T-helper 1 cell (primary cell): ENCODE measurements at places on chromosomes 11 and 22.

DNA sequence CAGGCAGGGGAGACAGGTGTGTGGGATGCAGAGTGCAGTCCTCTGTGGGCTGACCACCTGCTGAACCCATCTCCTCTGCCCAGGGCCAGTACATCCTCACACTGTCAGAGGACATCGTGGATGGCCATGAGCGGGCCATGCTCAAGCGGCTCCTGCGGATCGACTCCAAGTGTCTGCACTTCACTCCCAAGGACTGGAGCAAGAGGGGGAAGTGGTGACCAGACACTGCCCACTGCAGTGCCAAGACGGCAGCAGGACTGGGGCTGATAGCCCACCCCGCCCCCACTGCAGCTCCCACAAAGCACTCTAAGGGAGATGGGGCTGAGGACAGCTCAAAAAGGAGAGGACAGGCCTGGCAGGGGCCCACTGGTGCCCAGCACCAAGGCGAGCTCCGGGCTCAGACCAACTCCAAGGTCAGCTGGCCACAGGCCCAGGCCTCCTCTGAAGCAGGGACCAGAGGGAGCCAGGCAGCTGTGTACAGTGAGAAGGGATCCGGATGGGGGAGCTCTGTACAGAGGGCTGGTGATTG lies 1.6 kb downstream of the RNASEH2C start:
- no peak for DNase-seq

- no peak for DNase-seq
Measured at GRCh38 chr22:27551402-27551801, 250.2 kb downstream of the MN1 start.

DNA sequence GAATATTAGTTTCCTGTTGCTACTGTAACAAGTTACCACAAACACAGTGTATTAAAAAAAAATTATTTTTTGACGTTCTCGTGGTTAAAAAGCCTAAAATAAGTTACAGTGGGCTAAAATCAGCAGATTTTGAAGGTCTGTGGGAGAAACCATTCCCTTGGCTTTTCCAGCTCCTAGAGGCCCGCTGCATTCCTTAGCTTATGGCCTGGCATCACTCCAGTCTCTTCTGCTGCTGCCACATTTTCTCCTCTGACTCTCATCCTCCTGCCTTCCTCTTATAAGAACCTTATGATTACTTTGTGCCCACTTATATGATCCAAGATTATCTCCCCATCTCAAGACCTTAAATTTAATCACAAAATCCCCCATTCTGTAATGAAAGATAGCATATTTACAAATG lies 392.7 kb downstream of the GUCY1A2 start:
- no peak for DNase-seq

- peak; percentile 40 for DNase-seq
Measured at GRCh38 chr11:119481021-119481666, 58.2 kb upstream of the THY1 start.

- no peak for DNase-seq
Measured at GRCh38 chr11:110317516-110317932, 21.1 kb upstream of the RDX start.

- DNase-seq = no peak
Measured at GRCh38 chr11:27864611-27865010, 164.4 kb upstream of the BDNF start.

DNA sequence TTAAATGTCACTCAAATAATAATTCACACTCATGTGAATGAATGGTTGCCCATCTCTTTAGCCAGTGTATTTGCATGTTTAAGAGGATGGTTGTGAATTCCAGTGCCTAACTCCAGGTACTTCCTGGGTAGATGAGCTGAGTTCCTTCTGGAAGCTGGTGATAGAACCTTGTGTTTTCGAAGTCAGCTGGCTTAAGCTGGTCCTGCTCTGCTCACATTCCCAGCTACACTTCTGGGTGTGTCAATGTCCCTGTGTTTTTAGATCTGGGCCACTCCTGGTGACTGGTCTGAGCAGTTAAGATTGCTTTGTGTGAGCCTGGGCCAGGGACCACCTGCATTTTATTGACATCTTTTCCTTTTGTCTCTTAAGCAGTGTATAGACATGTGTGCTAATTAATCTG lies 10.6 kb downstream of the TEAD1 start:
- no peak for DNase-seq

DNA sequence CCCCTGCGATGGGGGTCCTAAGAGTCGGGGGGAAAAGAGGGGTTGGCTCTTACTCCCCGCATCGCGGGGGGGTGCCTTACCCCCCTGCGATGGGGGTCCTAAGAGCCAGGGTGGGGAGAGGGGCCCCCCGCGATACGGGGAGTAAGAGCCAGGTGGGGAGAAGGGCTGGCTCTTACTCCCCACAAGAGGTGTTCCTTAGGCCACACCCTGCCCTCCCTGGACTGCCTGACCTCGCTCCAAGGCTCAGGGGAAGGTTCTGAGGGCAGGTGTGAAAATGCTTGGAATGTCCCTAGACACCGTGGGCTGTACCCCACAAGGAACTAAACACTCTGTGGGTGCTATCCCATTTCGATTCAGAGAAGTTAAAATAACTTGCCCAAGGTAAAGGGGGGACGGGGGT lies 7.8 kb downstream of the UNC93B1 start:
- no peak for DNase-seq

DNA sequence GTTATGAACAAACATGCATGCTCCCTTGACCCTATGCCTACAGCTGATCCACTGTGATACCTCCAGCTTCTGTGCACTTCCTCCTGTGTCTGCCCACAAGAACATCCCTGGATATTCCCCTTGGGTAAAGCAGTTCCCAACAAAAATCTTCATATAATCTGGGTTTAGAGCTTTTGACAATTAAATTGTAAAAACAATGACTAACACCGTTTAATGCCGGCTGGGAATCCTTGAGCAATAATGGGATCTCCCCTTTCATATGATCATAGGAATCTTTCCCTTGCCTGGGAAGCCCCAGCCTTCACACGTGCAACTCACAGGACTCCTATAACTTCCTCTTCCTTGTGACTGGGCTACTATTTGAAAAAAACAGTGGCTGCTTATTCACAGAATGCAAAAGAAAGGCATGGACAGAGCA lies 6.3 kb upstream of the ZC3H12C start:
- no peak for DNase-seq

GRCh38 chr22:33542153-33542552 lies 378.1 kb downstream of the LARGE1 start:
- no peak for DNase-seq

GRCh38 chr22:35802885-35803284 lies 85.2 kb downstream of the APOL5 start:
- no peak for DNase-seq

- DNase-seq = no peak
Measured at GRCh38 chr11:66902486-66903177, 45.8 kb downstream of the LRFN4 start.

GRCh38 chr11:79439410-79439885 lies 1.4 kb downstream of the TENM4 start:
- DNase-seq = no peak

DNA sequence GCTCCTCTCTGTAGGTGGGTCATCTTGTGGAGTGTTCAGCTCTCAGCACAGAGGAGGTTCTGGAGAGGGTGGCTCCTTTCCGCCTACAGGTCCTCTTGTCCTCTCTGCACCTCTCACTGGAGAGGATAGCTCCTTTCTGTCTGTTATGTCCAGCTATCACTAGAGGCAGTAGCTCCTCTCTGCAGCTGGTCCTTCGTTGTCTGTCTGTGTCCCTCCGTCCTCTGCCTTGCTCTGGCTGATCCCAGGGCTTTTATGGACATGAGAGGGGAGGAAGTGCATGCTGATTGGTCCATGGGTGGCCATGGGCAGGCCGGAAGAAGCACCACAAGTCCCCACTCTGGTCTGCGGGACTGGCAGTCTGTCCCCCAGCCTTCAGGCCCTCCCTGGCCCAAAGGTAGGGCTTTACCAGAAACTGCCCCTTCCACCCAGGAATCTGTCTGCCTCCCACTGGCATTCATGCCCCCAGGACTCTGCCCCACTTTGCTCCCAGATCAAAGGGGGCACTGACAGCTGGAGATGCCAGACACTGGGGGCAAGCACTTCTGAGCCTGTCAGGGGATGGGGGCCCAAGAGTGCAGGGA lies 38.6 kb upstream of the CALCB start:
- DNase-seq = no peak

DNA sequence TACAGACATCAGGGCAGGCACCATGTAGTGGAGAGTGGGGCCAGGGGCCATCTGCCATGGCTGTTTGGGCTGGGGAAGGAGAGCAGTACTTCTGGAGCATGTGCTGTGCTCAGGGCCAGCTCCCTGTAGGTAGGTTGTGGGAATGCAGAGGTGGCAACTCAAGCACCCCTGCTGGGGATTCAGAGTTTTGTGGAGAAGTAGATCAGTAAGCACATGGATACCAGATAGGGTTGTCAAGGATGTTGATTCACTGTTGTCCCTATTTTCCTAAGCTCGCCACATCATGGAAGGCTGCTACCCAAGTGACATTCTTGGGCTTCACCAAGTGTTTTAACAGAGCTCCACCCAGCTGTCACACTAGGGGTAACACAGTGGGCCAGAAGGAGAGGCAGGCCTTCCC lies 67.2 kb downstream of the BMAL1 start:
- no peak for DNase-seq

GRCh38 chr11:75601494-75601893 lies 39.4 kb downstream of the SERPINH1 start:
- no peak for DNase-seq

DNA sequence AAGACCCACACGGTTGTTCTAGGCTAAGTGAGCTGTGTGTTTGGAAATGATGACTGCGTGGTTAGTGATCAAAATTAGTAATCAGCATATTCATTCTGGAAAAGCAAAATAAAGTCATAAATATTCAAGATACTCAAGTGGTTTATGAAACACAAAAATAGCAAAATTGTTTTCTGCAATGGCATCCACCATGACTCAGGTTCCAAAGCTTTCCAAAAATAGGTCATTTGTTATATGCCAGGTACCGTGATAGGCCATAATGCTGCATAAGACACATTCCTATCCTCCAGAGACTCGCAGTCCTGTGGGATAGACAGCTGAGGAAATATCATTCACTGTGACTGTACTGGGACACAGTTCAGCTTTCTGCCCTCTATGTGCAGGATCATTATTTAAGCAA lies 2.4 kb upstream of the ATL3 start:
- no peak for DNase-seq

GRCh38 chr11:25775603-25776002 lies 556.3 kb upstream of the ANO3 start:
- no peak for DNase-seq

DNA sequence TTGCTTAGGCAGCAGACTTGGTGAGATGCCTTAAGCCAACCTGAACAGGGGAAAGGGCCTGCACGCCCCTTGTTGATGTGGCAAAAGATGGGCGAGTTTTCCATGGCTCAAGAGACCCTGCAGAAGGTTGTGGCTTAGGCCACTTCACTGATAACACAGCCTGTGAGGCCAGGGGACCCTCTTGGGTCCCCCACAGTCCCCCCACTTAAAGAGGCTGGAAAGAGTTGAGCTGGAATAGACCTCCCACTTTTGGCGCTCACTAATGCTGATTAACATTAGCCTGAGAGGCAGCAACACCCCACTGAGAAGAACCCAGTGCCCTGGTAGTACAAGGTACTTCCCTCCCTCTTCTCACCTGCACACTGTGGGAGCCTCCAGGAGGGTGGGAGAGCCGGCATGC lies 107.5 kb downstream of the TRIM29 start:
- DNase-seq = no peak

DNA sequence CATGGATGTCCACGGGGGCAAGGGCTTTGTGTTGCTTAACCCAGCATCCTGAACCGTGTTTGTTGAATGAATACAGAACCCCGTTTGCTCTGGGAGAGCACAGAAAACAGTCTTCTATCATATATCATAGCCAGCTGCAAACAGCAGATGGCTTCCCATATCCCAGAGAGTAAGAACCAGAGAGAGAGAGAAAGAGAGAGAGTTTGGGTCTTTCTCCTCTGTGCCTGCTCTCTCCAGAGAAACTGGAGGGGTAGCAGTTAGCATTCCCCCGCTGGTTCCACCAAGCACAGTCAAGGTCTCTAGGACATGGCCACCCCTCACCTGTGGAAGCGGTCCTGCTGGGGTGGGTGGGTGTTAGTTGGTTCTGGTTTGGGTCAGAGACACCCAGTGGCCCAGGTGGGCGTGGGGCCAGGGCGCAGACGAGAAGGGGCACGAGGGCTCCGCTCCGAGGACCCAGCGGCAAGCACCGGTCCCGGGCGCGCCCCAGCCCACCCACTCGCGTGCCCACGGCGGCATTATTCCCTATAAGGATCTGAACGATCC lies 440 bp upstream of the TIMP3 start:
- DNase-seq = no peak

DNA sequence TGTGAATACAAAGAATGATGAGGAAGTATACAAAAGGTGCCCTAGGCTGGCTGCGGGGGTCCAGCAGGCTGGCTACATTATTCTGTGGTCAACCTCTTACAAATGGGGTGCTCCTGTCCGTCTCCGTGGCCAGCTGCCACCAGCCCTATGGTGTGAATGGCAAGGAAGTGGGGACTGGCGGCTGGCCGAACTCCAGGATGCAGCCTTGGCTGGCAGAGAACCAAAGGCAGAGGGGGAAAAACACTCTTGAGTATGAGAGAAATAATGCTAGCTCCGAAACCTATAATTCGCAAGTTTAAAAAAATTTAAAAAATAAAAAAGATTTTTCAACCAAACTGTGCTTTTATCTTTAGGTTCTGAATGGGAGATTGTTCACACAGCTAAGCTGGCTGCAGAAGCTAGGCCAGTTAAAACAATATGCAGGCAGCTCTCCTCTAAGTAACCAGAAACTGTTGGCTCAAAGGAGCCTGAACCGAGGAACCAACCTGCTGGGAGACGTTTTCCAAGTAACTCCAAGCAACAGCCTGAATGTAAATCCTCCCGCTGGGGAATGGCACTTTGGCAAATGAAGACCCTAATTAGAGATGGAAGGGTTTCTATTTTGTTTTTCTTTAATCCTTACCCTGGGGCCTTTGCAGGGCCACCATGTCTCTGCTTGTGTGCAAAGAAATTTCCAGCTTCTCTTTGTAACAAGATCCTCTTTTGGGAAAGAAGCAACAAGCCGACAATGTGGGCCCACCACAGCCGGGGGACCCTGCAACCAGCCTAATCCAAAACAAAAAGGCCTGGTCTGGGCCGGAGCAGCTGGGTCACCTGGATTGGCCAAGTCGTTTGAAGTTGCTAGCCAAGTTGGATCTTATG lies 50.2 kb downstream of the C22orf31 start:
- no peak for DNase-seq
